ENCODE measurements at places on chromosomes 1 and 21.
A peak's percentile ranks its signal among the peaks of the same experiment; 100 is the strongest.

- DNase-seq, result no peak
Observed at GRCh38 chr1:186763107-186763506, 65.6 kb upstream of the PLA2G4A start.

- DNase-seq, result no peak
Observed at GRCh38 chr1:82143108-82143833, 342.5 kb downstream of the ADGRL2 start.

GRCh38 chr1:56200896-56201295 is 378.5 kb downstream of the PLPP3 start:
- no peak for DNase-seq

- no peak for DNase-seq
Observed at GRCh38 chr1:205128050-205128449, 6.3 kb upstream of the RBBP5 start.

DNA sequence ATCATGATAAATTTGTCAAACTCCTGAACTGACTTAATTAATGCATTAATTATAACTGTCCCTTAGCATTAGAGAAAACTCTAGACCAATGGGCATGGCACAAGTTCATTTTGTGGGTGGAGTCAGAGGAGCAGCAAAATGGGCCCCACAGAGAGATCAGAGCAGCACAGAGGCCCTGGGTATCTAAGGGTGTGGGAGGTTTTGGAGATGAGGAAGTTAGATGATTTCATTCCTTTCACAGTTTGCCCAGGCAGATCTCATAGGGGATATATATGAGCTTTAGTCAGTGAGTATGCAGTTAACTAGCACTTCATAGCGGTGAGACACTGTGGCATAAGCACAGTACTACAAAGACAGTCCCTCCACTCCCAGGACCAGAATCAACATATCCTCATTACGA is 117.3 kb downstream of the MAB21L3 start:
- DNase-seq, result no peak

DNA sequence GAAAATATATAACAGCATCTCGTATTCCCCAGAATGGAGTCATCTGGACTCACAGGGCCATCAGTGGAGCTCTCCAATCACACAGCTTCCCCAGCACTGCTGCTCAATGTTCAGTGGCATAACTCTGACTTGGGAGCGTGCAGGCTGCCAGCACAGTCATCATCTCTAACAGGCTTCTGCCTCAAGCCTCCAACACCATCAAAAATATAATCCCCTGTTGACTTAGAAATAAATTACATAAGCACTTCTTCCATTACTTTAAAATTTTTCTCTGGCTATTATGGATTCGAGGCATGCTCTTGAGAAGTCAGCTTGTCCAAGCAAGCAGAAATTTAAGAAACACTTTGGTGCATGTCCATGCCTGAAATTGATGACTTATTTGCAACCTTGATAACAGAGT is 6.2 kb downstream of the DUSP23 start:
- no peak for DNase-seq

- no peak for DNase-seq
Observed at GRCh38 chr1:17654519-17654918, 100.6 kb upstream of the ACTL8 start.

DNA sequence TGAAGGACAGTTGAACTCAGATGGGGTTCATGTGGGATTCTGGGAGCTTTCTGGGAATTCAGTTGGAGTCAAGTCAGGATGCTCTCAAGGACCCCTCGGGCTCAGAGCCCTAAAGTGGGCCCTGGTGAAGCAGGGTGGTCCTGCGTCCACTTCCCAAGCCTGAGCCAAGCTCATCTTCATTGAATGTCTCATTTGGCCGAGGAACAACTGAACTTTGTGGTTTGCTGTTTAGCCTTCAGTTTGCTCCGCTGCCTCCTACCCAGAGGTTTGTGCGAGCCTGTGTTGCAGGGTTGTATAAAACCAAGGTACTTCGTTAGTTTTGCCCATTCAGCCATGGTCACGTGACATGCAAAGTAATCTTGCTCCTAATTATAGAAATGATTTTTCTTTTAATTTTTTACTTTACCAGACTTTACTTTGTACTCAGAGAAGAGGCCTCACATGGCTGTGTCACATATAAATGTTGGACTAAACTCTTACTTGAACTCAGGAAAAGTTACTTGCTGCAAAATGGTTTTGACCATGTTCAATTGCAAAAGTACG is 49.7 kb downstream of the B3GALT5 start:
- DNase-seq, result no peak

- no peak for DNase-seq
Observed at GRCh38 chr21:36968976-36969375, 2.5 kb upstream of the HLCS start.

GRCh38 chr1:202184750-202185460 is 8.7 kb upstream of the LGR6 start:
- peak; percentile 70 for DNase-seq

DNA sequence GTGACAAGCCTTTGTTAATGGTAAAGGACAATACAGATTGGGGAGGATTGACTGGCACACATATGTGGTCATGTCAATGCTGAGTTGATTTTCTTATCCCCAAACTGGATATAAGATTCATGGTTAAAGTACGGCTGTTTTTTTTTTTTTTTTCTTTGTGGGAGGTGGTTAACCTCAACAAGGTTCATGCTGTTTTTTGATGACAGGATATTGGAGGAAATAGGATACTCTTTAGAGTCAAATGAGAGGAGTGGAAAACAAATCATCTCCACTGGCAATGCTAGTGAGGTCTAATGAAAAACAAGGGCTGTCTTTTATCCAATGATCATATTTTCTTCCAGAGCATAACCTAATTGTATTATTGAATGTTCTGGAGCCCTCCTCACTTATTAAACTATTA is 140.2 kb downstream of the FAM78B start:
- DNase-seq, result no peak

- DNase-seq, result no peak
Observed at GRCh38 chr1:248886237-248886895, 19.7 kb upstream of the PGBD2 start.

GRCh38 chr1:230768903-230769570 is 21.8 kb downstream of the CAPN9 start:
- no peak for DNase-seq

- DNase-seq, result no peak
Observed at GRCh38 chr1:71572038-71572437, 491.2 kb upstream of the ZRANB2 start.

GRCh38 chr1:182533896-182534295 is 55.2 kb downstream of the RNASEL start:
- no peak for DNase-seq

- peak; percentile 24 for DNase-seq
Observed at GRCh38 chr1:206982216-206982615, 12.0 kb upstream of the FCAMR start.

DNA sequence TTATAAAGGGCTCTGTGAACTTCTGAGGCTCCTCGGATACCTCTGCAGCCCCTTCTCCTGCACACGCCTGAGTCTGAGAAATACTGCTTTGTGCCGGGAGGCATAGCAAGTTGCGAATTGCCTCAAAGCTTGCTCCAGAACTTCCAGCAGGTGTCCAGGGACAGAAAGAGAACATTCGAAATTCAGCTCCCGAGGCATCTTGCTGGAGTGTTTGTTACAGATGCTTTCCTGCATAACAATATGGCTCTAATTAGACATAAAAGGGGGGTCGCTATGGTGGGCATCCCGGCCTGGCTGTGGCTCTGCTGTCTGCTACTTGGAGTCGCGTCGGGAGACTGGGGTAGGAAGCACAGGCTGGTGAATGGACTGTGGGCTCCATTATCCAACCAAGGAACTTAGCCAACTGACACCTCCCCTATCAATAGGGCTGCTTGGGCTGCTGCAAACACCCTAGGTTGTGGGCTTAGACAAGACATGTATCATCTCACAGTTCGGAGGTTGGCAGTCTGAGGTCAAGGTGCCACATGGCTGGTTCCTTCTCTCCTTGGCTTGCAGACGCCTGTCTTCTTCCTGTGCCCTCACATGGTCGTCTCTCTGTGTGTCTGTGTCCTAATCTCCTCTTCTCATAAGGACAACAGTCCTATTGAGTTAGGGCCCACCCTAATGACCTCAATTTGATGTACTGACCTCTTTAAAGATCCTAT is 607.0 kb downstream of the NPHP4 start:
- no peak for DNase-seq

DNA sequence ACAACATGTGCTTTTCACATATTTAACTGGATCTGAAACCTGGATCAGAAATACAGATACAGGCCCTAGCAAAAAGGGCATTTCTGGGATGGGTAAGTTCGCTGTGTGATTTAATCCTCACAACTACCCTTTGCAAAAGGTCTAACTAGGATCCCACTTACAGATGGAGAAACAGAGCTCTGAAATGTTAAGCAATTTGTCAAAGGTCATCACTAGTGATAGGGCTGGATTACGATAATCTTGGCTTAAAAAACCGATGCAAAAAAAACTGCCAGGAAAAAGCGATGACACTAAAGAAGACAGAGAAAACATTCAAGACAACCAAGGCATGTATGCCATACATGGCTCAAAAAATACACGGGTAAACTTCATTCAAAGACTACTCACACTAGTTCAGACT is 29.9 kb downstream of the AHCTF1 start:
- DNase-seq, result no peak

DNA sequence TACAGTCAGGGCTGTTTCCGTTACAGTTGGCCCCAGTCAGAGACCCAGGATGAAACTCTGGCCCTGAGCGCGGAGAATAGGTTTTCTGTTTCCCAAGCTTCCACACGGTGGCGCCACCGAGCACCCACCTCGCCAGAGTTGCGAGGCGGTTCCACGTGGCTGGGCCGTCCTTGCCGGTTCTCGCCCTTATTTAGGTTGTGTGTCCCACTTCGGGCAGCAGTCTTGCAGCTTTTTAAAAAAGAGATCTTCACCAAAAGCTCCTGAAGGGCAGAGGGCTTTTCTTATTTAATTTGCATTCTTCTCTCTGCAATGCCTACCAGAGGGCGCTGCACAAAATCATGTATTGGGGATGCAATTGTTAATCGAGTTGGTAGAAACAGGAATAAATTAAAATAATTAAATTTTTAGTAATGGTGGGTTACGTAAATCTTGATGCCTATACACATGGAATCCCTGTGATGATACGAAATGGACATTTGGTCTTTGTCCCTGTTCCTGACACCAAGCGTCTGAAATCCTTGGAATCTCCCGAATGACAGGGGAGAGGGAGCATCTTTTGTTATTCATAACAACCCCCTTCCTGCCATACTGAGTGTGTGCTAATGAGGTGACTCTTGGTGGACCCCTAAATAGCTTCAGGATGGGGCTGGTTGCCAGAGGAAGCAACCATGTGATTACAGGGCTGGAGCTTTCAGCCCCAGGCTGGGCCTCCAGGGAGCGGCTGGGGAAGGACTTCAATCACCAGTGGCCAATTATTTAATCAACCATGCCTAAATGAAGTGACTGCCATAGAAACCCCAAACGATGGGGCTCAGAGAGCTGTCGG is 5.6 kb upstream of the S100A7 start:
- DNase-seq, result peak; percentile 58

GRCh38 chr21:38039841-38040240 is 123.6 kb upstream of the KCNJ6 start:
- DNase-seq, result no peak

DNA sequence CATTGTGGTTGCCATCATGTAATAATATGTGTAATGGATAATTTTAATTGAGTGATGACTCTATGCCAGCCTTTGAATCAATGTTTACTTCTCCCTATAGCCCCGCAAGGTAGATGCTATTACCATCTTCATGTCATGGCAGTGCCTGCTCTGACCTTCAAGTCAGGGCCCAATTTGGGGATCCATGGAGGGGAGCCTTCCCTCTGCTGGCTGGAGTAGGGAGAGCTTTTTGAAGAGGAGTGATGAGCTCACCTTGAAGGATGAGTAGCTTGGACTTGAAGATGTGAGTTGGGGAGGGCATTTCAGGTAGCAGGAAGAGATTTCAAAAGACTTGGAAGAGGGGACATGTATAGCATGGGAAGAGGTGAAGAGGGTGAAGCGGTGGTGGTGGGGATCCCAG is 189.2 kb downstream of the FOXD2 start:
- DNase-seq, result no peak

DNA sequence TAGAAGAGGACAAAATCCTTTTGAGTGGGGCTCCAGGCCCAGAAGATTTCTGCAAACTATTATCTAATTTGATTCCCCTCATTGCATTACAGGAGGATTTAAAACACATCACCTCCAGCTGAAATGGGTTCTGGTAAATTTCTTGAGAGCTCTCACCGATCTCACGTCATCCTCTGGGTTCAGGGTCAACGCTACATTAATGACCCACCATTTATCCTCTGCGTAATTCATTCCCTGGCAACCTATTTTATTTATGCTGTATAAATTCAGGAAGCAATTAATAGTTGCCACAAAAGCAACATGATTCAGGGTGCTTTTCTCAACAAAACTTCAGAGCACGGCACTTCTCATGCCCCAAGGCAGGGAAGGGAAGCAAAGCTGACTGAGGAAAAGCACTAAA is 38.9 kb downstream of the LMX1A start:
- DNase-seq, result no peak

- no peak for DNase-seq
Observed at GRCh38 chr1:40315795-40316594, 1.1 kb downstream of the COL9A2 start.

DNA sequence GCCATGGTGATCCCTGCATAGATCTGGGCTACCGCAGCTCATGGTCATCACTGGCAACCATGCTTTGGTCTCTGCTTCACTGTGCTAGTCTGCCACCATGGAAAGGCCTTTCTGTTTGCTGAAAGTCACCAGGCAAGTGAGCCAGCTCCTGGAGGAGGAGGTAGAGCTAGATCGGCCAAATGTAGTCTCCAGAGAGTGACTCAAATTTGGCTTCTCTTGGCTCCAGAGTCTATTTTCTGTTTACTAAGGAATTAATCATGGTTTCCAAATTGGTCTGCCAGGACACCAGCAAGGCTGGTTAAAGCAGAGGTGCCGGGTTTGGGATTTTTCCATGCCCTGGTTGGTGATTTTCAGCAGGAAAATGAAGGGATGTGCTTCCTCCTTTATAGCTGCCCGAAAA is 52.7 kb upstream of the IVNS1ABP start:
- no peak for DNase-seq

- DNase-seq, result no peak
Observed at GRCh38 chr1:5161372-5161771, 507.0 kb downstream of the AJAP1 start.

DNA sequence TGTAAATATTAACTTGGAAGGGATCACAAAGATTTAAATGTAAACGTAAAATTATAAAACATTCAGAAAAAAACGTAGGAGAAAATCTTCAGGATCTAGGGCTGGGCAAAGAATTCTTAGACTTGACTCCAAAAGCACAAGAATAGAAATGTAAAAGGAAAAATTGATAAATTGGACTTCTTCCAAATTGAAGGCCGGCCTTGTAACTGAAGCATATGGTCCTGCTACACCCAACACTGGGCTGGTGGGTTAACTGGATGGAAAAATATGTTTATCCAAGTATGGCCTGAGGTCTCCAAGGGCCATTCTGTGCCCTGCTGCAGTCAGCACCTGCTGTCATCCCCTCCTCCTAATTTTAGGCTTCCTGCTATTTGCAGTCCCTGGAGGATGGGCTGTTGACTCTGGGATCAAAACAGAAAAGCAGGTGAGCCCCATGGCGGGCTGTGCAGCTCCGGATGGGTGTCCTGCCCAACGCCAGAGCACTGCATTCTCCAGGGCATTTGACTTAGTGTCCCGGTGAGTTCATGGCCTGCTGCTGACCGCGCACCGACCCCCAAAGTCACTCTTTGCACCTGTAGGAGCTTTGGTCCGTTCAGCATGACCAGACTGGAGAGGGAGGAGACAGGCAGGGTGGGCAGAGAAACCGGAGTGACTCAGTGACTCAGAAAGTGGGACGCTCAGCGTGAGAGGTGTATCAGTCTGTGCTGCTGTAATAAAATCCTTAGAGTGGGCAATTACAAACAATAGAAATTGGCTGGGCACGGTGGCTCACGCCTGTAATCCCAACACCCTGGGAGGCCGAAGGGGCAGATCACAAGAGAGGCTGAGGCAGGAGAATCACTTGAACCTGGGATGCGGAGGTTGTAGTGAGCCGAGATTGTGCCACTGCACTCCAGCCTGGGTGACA is 6.1 kb upstream of the AIRE start:
- no peak for DNase-seq

Measured in stimulated activated CD4-positive, alpha-beta T cell treated with anti-CD3 and anti-CD28 coated beads, Interleukin-4, amount 100 ng/mL, for 48 hours (primary cell).